ENCODE measurements at places on chromosomes 16 and 17.

GRCh38 chr17:19570544-19571062 is 36.9 kb downstream of the SLC47A1 start:
- no peak for DNase-seq

GRCh38 chr17:74922694-74923537 is at the start of gene USH1G:
Gene USH1G (minus strand): TSS chr17:74923255. CDS start chr17:74923073, 182 bp downstream.
- DNase-seq: no peak

DNA sequence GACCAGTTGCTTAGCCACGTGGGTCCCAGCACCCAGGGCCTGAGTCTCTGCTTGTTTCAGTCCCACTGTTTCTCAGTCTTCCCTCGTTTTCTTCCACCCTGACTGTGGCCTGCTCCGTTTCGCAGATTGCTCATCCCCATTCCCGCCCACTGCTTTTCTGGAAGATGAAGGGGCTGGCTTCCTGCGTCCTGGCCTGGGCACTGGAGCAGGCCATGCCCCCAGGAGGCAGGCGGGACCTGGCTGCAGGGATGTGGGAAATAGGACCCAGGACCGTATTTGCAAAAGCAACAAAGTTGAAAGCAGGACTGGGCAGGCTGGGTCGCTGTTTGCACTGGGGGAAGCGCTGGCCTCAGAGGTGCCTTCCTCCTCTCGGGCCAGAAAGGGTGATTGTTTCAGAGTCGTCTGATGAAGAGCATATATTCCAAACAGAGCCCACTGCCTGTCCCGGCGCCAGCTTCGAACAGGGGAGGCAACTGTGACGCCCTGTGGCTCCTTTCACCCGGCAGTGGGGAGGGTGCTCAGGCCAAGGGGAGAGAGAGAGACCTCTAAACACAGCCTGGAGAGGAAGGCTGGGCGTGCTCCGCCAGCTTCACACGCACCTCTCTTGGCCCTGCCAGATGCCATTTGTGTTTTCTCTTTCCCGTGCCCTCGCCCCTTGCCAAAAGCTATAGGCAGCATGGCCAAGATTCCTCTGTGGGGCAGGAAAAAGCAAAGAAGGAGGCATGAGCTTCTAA is 108.6 kb downstream of the CMIP start:
- DNase-seq: no peak

DNA sequence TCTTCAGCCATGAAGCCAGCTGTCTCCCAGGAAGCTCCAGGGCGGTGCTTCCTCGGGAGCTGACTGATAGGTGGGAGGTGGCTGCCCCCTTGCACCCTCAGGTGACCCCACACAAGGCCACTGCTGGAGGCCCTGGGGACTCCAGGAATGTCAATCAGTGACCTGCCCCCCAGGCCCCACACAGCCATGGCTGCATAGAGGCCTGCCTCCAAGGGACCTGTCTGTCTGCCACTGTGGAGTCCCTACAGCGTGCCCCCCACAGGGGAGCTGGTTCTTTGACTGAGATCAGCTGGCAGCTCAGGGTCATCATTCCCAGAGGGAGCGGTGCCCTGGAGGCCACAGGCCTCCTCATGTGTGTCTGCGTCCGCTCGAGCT is 14.1 kb downstream of the STH start:
- DNase-seq: no peak

- DNase-seq: no peak
Observed at GRCh38 chr16:8026450-8026849, 563.9 kb downstream of the TMEM114 start.

GRCh38 chr17:51147650-51148049 is 5.7 kb upstream of the NME1 start:
- no peak for DNase-seq

DNA sequence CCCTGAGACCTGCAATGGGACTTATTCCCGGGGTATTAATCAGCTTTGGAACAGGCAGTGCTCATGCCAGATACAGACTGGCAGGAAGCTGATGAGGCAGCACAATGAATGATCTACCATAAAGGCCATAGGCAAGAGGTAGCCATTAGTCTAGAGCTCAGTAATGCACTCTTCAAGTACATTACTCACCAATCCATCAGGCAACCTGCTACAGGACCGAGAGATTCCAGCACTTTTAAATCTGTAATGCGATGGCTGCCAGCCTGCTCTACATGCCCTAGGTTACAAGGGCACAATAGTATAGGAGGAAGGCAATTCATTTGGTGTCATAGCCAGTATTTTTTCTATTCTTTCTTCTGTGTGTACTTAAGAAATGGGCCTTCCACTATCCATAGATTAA is 217.8 kb upstream of the PMFBP1 start:
- DNase-seq: no peak

- no peak for DNase-seq
Observed at GRCh38 chr17:42317266-42317845, 29.1 kb downstream of the STAT5A start.

- no peak for DNase-seq
Observed at GRCh38 chr16:29791845-29792807, 1.6 kb downstream of the KIF22 start.

Data from cortex of kidney (tissue), 1 donor.